ENCODE measurements at places on chromosomes 1 and 21. TPM values are rescaled to one million over a fixed set of nuclear protein-coding genes. Genes with fewer than 3 reads are reported as not detected.

DNA sequence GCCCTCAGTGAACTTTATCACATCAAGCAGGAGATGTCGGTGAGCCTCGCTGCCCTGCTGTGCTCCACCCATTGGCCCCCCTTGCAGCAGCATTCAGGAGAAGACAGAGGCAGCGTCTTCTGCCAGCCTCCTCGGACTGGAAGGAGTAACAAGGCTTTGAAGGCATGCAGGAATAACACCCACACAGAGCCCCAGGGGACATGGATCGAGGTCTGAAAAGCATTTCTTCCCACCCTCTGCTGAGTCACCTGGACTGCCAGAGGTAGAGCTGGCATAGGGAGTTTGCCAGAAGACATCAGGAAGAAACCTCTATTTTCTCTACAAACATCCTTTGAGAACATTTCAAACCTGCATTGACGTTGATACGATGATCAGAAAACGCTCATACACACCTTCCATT, 42.9 kb downstream of the COL18A1 start:
- no peak for DNase-seq

- no peak for DNase-seq
Measured at GRCh38 chr1:228875741-228876140, 140.5 kb downstream of the RHOU start.

GRCh38 chr21:37580666-37581065, 214.1 kb downstream of the DYRK1A start:
- DNase-seq: no peak

DNA sequence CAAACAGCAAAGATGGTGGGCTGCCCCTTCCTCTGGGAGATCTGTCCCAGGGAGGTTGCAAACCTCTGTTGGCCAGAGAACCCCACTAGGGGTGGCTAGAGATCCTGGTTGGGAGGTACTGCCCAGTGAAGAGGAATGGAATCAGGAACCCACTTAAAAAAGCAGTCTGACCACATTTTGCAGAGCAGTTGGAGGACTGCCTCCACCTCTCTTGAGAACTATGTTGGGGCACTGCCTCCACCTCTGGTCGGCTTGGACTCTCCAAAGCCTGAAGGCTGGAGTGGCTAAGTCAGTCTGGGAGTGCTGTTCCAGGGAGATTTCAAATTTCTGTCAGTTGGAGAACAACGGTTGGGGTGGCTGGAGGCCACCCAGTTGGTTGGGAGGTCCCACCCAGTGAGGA, 58.6 kb downstream of the TNFSF4 start:
- DNase-seq: no peak

DNA sequence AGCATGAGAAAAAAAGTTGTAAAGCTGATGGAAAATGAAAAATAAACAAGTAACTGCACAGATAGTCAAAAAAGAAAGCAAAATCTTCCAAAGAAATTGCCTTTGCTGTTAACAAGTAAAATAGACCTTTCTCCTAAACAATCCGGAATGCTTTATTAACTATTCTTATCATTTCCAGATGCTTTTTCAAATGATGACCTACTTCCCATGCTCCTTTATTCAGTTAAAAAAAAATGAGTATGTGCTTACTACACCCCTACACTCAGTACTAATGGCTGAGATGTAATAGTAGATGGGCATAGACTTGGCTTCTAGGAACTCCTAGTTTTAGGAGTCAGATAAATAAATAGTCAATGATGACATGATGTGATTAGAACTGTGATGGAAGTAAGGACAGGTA, 108.5 kb downstream of the NIBAN1 start:
- no peak for DNase-seq

GRCh38 chr1:248847181-248847955, 9.3 kb downstream of the ZNF672 start:
- DNase-seq: no peak

ANGPTL1 gene
- total RNA-seq: 6.6 TPM
